ENCODE measurements at places on chromosomes 5 and 9. TPM values are rescaled to one million over a fixed set of nuclear protein-coding genes. Genes with fewer than 3 reads are reported as not detected.

DIAPH1 gene
- 24.3 TPM for total RNA-seq

KIF4B gene
- 0.02 TPM for total RNA-seq

CYSRT1 gene
- 0.14 TPM for total RNA-seq

OR1J2 gene
- total RNA-seq, result not detected

ANKRD20A1 gene
- total RNA-seq, result 0.97 TPM

LCN1 gene
- not detected for total RNA-seq

C5orf58 gene
- not detected for total RNA-seq

RNF208 gene
- 0.31 TPM for total RNA-seq

KIF27 gene
- 1.2 TPM for total RNA-seq

FPGS gene
- total RNA-seq, result 49.8 TPM

TMEM252 gene
- total RNA-seq, result not detected

MROH2B gene
- not detected for total RNA-seq

SPINK7 gene
- total RNA-seq, result not detected

GZMA gene
- not detected for total RNA-seq

TAF1L gene
- not detected for total RNA-seq

FOXD4L4 gene
- total RNA-seq, result not detected

PCDHAC2 gene
- total RNA-seq, result 1.5 TPM

SPINK4 gene
- total RNA-seq, result 4.5 TPM

HK3 gene
- 1.6 TPM for total RNA-seq

FBP1 gene
- not detected for total RNA-seq
